ENCODE measurements at places on chromosomes 6 and 20. TPM values are rescaled to one million over a fixed set of nuclear protein-coding genes. Genes with fewer than 3 reads are reported as not detected.
A peak's percentile ranks its signal among the peaks of the same experiment; 100 is the strongest.

The LIN28B gene
- not detected for total RNA-seq

GRCh38 chr20:15364781-15365180 lies 1027.4 kb upstream of the FLRT3 start:
- H3K4me1 ChIP-seq: no peaks in the 10 kb centered on the region
- no peak overlapping the region for H3K4me3 ChIP-seq
- H3K36me3 ChIP-seq: no peaks in the 10 kb centered on the region
- no peaks in the 10 kb centered on the region for H3K27me3 ChIP-seq
- no peak overlapping the region for H3K27ac ChIP-seq
- DNase-seq: peak; percentile 4

DNA sequence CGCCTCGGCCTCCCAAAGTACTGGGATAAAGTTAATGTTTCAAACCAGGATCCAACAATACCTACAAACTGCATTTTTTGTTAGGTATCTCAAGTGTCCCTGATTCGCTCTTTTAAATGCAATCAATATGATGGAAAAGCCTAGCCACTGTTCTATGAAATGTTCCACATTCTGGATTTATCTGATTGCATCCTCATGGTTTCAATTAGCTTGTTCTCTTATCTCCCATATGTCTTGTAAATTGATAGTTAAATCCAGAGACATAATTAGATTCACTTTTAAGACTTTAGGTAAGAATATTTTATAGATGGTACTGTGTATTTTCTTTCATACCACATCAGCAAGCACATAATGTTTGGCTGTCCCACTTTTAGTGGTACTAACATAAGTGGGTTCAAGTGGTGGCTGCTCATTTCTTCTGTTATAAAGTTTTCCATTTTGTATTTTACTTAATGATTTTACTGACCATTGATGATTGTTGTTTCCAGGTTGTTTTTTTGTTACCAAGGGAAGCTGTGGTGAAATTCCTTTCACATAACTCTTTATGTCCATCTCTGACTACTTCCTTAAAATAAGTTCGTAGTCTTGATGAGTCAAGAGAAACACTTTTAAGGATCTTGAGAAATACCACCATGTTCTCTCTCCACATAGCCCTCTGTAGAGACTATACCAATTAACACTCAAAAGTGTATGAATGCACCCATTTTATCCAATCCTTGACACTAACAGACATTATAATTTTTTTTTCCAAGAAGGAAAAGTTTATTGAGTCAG lies 40.5 kb downstream of the RNGTT start:
- no peak overlapping the region for H3K4me3 ChIP-seq
- H3K27me3 ChIP-seq: no peaks in the 10 kb centered on the region
- H3K36me3 ChIP-seq: no peaks in the 10 kb centered on the region
- H3K4me1 ChIP-seq: no peaks in the 10 kb centered on the region

DNA sequence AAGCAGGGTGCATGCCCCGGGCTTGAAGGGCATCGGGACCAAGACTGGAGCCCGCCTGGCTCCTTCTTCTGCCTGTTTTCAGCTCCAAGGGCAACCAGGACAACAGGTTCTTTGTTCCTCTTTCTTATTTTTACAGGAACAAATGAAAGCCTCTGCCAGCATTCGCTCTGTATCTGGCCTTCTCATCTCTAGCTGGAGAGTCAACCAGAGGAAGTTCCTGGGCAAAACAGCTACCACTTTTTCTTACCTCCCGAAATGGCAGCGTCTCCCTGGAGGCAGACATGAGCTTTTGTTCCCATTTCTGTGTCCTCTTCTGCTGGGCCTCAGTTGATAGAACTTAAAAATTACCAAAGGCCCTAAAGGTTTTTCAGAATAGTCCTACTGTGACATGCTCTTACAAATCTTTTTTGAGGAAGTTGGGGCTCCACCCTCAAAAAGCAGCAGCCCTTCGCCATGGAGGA lies 74.1 kb upstream of the NAA20 start:
- H3K4me3 ChIP-seq: no peak overlapping the region
- H3K27ac ChIP-seq: peak overlapping the region; percentile 73
- H3K36me3 ChIP-seq: no peaks in the 10 kb centered on the region
- peak; percentile 58 for DNase-seq
- peaks cover 70% of the 10 kb centered on the region for H3K4me1 ChIP-seq

DNA sequence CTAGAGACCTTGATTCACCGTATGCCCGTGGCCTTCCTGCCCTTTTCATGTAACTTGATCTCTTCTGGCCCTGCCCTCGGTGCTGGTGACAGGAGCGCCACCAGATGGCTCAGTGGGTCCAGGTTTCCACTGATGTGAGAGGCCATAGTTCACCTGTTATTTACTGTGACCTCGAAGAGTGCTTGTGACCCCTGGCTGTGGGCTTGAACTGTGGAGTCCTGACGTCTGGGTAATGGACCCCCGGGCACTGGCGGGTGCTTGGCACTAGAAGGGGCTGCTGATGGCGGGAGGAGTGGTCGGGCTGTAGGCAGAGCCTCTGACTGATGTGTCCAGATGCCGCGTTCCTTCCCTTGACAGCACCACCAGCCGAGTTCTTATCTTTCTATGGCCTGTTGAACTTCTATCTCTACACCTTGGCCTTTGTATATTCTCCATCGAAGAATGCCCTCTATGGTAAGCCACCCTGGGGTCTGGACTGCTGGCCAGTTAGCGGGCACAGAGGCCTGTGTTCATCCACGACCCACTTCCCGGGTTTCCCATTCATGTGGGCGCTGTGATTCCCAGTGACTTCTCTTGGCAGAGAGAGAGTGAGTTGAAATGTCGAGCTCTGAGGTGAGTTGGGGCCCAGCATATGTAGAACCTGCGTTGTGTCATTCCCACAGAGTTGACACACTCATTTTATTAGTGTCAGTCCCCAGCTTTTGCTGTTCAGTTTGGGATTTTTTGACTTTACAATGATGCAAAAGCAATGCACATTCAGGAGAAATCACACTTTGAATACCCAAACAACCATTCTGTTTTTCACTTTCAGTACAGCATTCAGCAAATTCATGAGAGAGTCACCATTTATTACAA lies 14.9 kb downstream of the DYNLT1 start:
- no peak overlapping the region for H3K4me3 ChIP-seq
- DNase-seq: peak; percentile 39
- no peaks in the 10 kb centered on the region for H3K27me3 ChIP-seq
- peaks cover 22% of the 10 kb centered on the region for H3K4me1 ChIP-seq
- no peak overlapping the region for H3K27ac ChIP-seq

DNA sequence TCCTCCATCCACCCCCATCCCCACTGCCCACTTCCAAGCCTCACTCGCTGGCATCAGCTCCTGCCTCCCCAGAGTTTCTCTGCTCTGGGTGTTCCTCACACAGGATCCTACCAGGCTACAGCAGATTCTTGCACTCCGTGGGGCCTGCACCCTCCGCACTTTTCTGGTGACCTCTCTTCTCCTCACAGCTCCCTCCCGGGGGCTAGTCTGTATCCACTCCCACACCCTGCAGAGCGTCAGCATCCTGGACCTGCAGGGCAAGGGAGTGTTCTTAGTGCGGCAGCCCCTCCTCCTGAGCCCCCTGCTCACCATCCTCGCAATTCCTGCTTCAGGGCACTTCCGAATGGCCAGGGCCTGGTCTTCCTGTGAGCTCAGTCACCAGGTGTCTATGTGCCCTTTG lies 224.2 kb downstream of the DLL1 start:
- H3K4me3 ChIP-seq: no peak overlapping the region
- H3K4me1 ChIP-seq: peaks cover 7% of the 10 kb centered on the region
- no peaks in the 10 kb centered on the region for H3K36me3 ChIP-seq
- H3K27me3 ChIP-seq: no peaks in the 10 kb centered on the region

DNA sequence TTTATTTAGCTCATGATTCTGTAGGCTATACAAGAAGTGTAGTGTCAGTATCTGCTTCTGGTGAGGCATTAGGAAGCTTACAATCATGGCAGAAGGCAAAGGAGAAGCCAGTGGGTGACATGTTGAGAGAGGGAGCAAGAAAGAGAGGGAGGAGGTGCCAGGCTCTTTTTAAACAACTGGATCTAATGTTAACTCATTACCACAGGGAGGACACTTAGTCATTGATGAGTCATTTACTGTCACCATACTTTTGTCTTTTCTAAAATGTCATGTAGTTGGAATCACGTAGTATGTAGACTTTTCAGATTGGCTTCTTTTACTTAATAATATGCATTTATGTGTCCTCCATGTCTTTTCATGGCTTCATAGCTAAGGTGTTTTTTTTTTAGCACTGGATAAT lies 58.1 kb downstream of the NUS1 start:
- DNase-seq: no peak
- no peak overlapping the region for H3K4me3 ChIP-seq
- H3K4me1 ChIP-seq: no peaks in the 10 kb centered on the region
- no peak overlapping the region for H3K27ac ChIP-seq
- H3K27me3 ChIP-seq: no peaks in the 10 kb centered on the region
- H3K36me3 ChIP-seq: no peaks in the 10 kb centered on the region

Data from stomach (tissue), 19 donors.